M059J (cell line): ENCODE measurements at places on chromosomes 6 and 20. TPM values are rescaled to one million over a fixed set of nuclear protein-coding genes. Genes with fewer than 3 reads are reported as not detected.

GRCh38 chr6:94278146-94278545 lies 858.8 kb upstream of the EPHA7 start:
- DNase-seq: no peak

DNA sequence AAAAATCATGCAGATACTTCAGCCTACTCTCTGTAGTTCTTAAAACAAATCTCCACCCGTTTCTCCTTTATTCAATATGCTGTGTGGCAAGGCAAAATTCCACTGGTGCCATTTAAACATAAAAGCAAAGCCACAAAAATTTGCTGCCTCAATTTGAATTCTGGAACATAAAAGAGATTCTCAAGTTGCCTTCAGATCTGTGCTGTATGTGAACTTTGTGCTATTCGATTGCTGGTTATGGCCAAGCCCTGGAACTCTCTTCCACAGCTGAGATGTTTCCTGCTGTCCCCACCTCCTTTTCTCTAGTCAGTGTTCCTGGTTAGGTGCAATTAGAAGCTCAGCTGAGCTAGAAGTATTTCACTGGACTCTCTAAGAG lies 395.3 kb upstream of the BTBD3 start:
- peak; percentile 21 for DNase-seq

DNA sequence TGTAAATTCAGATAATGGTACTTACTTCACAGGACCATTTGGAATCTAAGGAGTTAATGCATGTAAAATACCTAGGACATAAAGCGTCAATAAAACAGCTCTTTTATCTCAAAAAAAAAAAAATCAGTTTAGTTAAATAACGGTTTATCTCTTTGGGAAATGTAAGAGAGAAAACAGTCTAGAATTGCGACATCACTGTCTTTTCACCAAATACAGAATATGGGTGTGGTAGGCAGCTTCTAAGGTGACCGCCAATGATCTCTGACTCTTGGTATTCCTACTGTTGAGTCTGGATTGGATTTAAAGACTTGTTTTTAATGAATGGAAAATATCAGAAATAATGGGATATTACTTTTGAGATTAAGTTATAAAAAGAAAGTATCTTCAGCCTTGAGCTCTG lies 111.5 kb downstream of the EYS start:
- DNase-seq: no peak

- DNase-seq: no peak
Measured at GRCh38 chr6:15804164-15805154, 141.6 kb upstream of the DTNBP1 start.

Gene SLC52A3
- 0.57 and 1.3 TPM in 2 replicates for total RNA-seq

Gene KIFC1
- 130 and 159 TPM in 2 replicates for total RNA-seq

Gene ERVFRD-1
- not detected in 2 replicates for total RNA-seq
